Stimulated activated CD4-positive, alpha-beta T cell treated with anti-CD3 and anti-CD28 coated beads, Interleukin-15, amount 100 ng/mL, for 1 hour (primary cell): ENCODE measurements at places on chromosomes 13 and 19.

DNA sequence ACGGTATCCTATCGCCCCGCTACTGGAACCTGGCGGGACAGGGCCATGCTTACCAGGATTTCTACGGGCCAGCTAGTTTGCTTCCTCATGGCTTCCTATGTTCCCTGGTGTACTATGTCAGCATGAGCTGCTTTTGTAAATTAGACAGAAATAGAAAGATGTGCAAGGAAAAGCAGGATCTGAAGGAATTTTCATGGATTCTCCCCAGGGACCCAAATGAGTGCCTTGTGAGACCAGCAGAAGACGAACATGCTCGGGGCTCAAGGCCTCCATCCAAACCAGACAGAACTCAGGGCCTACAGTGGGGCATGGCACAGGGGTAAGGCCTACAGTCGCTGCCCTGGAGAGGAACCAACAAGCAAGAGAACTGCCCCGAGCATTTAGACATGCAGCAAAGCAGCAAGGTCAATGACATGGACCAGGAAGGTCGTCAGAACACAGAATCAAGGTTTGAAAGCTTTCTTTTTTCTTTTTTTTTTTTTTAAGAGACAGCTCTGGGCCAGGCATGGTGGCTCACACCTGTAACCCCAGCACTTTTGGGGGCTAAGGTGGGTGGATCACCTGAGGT is 17.3 kb downstream of the EPS15L1 start:
- no peak for DNase-seq

GRCh38 chr19:49690656-49691242 is at the start of gene CPT1C:
Gene CPT1C, plus strand, starts transcription at chr19:49691116. Its CDS starts 1,137 bp downstream, at chr19:49692253.
- no peak for DNase-seq

- no peak for DNase-seq
Observed at GRCh38 chr13:28299916-28300315, 161.6 kb downstream of the PAN3 start.

DNA sequence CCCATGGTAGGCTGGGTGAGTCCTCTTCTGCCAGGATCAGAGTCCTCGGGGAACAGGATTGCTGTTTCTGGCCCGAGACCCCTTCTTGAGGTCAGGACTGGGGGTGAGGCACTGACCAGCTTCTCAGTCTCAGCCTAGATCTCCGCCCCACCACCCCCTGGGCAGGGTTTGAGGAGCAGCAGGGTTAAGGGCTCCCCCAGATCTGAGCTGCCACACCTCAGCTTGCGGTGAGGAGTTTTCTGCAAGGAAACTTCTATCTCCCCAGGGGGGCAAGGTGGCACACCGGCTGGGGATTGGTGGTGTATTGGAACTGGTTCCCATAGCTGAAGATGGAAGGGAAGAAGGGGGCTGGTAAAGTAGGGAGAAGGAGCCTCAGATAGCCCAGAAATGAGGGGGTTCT is 19.5 kb downstream of the CHST8 start:
- no peak for DNase-seq

DNA sequence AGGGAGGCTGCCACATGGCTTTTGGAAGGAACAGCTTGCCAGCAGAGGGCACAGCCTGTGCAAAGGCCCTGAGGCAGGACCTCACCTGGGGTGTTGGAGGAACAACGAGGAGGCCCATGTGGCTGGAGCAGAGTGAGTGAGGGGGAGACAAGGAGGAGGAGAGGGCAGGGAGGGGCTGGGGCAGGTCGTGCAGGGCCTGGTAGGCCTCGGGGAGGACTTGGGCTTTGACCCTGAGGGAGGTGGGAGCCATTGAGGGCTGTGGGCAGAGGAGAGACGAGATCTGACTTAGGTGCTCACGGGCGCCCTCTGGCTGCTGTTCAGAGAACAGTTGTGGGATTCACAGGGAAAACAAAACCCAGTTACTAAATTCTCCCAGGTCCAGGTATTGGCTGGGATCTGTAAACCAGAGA is 25.2 kb downstream of the ZNRF4 start:
- DNase-seq = no peak

- DNase-seq = peak; percentile 6
Observed at GRCh38 chr13:71290963-71291841, 575.8 kb downstream of the DACH1 start.

- DNase-seq = no peak
Observed at GRCh38 chr19:2360833-2361232, 768 bp downstream of the TMPRSS9 start.

DNA sequence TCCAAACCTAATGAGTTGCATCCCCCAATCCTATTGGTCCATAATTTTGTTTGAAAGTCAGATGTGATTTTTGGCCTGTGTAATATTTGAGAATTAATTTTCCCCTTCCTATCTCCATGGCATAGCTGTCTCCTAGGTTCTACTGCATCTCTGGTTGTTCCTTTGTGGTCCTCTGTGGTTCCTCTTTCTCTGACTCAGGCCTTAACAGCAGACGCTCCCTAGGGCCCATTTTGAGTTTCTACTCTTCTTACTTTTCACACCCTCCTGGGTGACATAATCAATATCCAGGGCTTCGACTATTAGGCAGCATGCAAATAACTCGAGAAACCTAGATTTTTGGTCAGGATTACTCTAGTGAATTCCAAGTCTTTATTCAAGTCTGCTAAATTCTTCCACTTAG is 160.7 kb downstream of the RFC3 start:
- DNase-seq = no peak

- DNase-seq = no peak
Observed at GRCh38 chr19:49758292-49758691, 4.8 kb downstream of the TSKS start.

DNA sequence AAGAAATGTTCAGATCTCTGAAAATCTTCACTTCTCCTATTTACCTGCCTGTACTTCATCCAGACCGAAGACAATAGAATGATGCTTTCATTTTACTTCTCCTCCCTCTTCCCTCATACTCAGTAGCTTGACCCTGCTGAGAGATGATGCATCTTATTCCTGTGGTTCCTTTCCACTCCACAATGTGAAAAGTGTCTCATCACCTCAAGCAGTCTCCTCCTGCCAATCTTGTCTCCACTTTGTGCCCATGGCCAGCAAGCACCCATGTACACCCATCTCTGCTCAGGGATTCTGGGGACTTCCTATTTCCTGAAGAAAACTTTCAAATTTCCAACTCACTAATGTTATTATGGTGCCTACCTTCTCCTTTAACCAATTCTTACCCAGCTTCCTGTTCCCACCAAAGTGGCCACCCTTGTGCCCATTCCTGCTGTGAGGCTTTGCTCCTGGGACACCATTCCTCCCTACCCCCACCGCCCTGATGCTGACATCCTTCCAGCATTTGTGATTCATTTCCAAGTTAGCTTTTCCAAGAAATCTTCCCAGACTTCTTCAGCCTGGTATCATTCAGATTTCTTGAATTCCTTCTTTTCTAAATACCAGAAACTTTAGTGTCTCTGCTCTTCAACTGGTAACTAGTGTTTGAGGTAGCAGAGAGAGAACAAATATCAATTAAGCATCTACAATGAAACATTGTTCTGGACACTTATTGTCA is 212.5 kb downstream of the POSTN start:
- no peak for DNase-seq

DNA sequence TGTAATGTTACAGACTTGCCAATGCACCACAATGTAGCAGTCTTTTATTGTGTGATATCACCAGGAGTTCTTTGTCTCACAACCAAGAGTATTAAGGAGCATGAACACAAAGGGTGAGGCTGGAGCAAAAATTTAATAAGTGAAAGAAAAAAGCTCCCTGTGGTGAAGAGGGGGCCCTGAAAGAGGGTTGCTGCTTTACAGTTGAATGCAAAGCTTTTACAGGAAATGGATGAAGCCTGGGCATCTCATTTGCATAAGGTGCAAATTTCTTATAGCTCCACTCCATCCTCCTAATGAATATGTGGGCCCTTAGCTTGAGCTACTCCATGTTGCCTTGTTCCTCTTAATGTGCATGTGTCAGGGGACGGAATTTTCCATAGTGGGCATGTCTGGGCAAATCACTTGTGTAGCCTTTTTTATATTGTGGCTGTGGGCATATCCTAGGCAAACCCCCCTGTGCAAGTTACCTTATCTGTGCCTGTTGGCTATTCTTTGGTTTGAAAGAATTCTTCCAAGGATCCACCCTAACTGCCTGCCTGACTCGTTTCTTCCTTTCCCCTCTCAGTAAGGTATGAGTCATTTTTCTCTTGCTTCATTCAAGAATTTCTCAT is 45.3 kb upstream of the TRPC4 start:
- DNase-seq = no peak

DNA sequence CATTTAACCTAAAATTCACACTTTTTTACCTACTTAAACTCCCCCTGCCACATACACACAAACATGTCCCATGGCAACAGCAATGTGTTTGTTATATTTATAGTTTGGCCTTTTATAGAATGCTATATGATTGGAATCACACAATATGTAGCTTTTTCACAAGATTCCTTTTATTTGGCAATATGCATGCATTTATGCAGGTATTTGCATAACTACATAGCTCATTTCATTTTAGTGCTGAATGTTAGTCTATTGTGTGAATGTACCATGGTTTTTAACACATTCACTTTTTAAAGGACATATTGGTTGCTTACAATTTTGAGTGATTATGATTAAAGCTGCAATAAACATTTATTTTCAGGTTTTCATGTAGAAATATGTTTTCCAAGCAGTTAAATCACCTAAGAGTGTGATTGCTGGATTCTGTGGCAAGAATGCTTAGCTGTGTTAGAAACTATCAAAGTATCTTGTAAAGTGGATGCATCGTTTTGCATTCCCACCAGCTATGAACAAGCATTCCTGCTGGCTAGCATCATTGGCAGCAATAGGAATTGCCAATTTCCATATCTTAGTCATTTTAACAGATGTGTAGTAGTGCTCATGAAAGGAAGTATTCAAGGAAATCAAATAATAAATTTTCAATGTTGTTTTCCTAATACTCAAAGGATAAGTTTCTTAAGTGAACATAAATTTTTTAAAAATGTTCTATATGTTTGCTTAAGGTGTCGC is 557.0 kb downstream of the SLITRK1 start:
- DNase-seq = no peak

DNA sequence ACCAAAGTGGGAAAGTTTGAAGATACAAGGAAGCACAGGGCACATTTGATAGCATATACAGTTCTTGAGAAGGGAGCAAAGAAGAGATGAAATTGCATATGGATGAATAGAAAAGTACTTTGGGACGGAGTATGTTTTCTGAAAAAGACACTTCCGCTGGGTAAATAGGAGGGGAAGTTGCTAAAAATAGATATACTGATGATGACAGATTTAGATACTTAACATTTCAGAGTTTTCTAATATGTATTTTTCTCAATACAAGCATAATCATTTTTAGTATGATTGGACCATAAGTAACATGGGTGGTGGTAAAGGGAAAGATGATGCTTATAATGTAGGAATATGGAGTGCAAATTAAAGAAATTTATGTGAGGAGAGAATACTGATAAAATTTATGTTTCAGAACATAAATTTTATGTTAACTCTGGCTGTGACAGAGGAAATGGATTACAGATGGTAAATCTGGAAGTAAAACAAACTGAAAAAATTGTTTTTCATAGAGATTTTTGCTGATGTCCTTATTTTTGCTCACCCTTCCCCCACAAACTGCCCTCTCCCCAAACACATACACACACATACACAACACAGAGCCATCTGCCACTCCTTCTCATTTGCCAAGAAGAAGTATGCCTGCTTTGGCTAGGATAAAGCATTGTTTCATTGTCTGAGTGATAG is 583.9 kb upstream of the MIR17HG start:
- no peak for DNase-seq

DNA sequence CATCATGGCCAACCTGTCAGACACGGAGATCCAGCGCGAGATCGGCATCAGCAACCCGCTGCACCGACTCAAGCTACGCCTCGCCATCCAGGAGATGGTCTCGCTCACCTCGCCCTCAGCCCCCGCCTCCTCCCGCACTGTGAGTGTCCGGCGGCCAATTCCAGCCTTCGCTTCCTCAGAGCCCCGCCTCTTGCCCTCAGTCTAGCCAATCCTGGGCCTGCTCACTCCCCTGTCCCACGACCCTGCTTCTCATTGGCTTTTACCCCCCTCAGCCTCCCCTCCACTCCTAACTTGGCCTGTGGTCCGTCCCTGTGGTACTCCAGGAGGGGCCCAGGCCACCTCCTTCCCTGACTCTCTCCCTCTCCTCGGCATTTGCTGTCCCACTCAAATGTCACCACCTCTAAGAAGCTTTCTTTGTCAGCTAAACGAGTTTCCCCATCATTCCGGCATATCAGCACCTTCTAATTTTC is 12.3 kb downstream of the HRC start:
- no peak for DNase-seq

GRCh38 chr19:23788411-23788810 is 29.7 kb upstream of the ZNF681 start:
- no peak for DNase-seq

- no peak for DNase-seq
Observed at GRCh38 chr13:71249011-71249410, 618.0 kb downstream of the DACH1 start.

GRCh38 chr13:90951663-90952062 is 395.8 kb upstream of the MIR17HG start:
- DNase-seq = no peak

DNA sequence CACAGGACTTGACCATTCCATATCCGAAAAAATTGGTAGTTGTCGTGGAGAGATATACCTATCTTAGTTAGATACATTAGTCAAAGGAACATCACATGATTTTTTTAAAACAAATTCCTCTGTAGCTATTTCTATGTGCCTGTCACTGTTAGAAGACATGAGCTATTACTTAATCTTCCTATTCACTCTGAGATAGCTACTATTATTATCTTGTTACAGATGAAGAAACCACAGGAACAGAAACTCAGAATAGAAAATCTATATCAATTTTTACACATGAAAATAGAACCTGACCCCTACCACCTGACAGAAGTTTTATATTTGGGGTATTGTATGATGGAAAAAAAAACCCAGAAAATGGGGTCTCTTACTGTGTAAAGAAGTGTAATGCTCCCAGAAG is 68.9 kb upstream of the TDRD3 start:
- DNase-seq = no peak

GRCh38 chr19:30555075-30555790 is 183.0 kb downstream of the ZNF536 start:
- DNase-seq = no peak

GRCh38 chr13:43242040-43242439 is 218.7 kb downstream of the DNAJC15 start:
- no peak for DNase-seq

GRCh38 chr13:31717583-31717982 is 21.7 kb upstream of the RXFP2 start:
- no peak for DNase-seq

- no peak for DNase-seq
Observed at GRCh38 chr13:87666831-87667230, 4.3 kb upstream of the SLITRK5 start.

- DNase-seq = no peak
Observed at GRCh38 chr13:72403396-72404010, 323.9 kb downstream of the MZT1 start.

DNA sequence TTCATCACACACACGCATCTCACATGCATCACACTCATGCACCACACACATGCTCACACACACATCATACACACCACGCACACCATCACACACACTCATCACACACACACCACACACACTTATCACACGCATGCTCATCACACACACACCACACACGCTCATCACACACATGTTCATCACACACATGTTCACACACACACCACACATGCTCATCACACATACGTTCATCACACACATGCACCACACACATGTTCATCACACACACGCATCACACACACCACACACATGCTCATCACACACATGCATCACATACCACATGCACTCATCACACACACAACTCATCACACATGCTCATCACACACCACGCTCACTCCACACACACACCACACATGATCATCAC is 46.9 kb downstream of the C1QTNF9 start:
- DNase-seq = no peak

GRCh38 chr13:68057836-68058235 is 827.7 kb upstream of the PCDH9 start:
- no peak for DNase-seq
